ENCODE measurements at places on chromosomes 3 and 15.

GRCh38 chr3:58022490-58022889, 14.3 kb downstream of the FLNB start:
- DNase-seq, result no peak

DNA sequence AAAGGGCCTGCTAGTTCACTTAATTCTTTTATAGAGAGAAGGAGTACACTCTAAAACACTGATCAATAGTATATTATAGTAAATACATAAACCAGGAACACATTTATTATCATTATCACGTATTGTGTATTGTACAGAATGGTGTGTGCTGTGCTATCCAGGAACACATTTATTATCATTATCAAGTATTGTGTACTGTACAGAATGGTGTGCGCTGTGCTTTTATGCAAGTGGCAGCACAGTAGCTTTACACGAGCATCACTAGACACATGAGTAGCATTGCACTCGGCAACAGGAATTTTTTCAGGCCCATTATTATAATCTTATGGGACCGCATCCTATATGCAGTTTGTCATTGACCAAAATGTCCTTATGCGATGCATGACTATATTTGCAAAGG, 20.9 kb upstream of the MUC20 start:
- no peak for DNase-seq

DNA sequence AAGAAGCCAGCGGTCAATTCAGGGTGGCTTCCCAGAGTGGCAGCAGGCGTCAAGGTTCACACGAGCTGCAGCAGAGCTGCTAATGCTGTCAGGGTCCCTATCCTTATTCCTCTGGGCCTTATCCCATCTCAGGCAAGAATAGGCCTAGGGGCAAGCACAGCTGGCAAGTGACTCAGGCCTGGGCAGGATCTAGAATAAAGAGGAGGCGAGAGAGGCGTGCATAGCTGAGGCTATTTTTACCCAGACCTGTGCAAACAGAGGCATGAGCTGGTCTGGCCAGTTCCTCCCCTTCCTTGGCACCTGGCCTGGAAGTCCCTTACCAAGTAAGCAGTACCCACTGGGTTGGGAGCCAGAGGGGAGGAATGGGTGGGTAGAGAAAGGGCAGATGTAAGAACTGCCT, 12.2 kb upstream of the VIPR1 start:
- peak; percentile 82 for DNase-seq

DNA sequence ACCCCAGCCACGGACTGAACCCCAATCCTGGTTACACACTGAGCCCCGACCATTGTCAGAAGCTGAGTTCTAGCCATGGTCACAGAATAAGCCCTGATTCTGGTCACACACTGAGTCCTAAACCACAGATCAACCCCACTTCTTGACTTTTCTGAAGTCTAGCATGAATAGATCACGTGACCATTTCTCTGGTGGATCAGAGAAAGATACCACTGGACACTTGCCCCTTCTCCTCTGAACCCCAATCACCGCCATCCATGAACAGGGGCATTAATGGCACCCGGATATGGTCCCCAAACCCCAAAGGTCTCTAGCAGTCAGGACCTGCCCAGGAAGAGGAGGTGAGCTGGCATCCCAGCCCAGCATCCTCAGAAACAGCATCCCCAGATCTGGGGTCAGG, 9.1 kb downstream of the HCN4 start:
- DNase-seq, result no peak

DNA sequence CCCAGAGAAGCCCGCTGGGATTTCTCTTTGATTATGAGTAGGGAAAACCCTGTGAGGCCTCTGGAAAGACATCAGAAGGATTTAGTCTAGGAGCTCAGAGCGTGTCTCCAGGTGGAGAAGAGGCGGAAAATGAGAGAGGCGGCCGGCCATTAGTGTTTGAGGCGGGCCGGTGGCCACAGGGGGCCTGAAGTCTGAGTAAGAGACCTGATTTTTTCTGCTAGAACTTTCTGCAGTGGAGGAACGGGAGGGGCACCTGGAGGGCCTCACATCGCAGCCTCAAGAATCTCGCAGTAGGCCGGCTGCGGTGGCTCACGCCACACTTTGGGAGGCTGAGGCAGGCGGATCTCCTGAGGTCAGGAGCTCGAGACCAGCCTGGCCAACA, 28.5 kb downstream of the KLHDC8B start:
- no peak for DNase-seq

DNA sequence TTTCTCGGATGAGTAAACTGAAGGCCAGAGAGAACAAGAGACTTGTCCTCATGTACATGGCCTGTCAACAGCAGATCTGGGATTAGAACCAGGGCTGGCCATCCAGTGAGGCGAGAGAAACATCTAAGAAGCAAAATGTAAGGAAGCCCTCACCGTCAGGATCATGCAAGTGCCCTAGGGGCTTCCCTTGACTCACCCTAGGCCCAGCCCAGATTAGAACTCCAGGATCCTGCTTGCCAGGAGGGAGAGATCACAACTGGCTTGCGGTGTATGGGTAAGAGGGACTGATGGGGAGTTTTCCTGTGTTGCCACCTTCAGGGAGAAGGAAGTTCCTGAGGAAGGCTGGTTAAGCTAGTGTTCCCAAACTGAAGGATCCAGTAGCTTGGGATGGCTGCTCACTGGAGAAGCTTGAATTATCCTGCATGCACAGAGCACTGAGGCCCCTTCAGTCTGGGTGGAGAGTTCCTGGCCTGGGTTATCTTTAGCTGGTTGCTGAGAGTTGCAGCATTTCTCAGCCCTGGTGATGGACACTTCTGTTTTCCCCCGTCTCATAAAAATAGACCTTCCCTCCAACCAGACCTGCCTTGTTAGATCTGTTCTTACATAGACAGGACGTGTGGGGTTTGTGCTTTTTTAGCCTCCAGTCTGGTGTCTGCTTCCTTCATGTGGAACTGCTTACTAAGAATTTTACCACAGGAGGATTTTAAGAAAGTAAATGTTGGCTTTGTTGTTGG, 28.2 kb upstream of the XIRP1 start:
- peak; percentile 57 for DNase-seq

- DNase-seq, result no peak
Observed at GRCh38 chr15:48993380-48993779, 29.7 kb upstream of the SHC4 start.

GRCh38 chr3:44571024-44571423, 13.7 kb upstream of the ZNF660 start:
- no peak for DNase-seq

DNA sequence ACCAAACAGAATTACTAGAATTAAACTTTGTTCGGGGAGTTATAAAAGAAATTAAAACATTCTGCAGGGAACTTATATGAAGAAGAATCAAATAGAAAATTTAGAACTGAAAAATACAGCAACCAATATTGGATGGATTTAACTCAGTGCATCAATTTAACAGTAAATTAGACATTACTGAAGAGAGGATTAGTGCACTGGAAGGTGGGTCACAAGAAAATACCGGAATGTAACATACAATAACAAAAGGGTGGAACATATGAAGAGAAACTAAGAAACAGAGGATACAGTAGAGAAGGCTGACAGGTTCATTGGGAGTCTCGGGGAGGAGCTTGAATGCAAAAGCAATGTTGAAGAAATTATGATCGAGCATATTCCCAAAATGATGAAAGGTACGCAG, 56.3 kb downstream of the CDIN1 start:
- DNase-seq, result no peak

GRCh38 chr3:1251282-1252060, 158.6 kb downstream of the CNTN6 start:
- DNase-seq, result no peak

GRCh38 chr3:40170395-40170794, 139.1 kb upstream of the EIF1B start:
- DNase-seq, result no peak

- DNase-seq, result no peak
Observed at GRCh38 chr3:130973406-130973805, 53.2 kb downstream of the ASTE1 start.

GRCh38 chr3:49552087-49552486, 2.2 kb upstream of the BSN start:
- DNase-seq, result no peak

DNA sequence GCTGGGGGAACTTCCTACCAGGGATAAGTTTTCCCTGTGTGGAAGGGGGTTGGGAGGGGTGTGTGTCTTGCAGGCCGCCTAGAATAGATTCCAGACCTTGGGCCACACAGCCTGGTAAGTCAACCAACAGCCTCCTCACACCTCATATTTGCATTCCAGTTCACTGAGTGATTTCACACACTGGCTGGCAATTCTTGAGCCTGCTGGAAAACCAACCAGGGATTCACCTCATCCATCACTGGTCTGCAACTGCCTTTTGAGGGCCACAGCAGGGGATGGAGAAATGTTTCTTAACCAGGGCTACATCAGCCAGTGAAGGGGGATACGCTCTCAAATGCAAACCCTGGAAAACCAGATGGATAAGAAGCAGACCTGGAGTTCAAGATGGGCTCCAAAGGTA, 2.0 kb downstream of the FSTL1 start:
- DNase-seq, result no peak

GRCh38 chr15:76200083-76200465, 111.2 kb downstream of the ETFA start:
- DNase-seq, result no peak

Data from esophagus muscularis mucosa (tissue), 4 donors.